ENCODE measurements at places on chromosomes 2 and 18. TPM values are rescaled to one million over a fixed set of nuclear protein-coding genes. Genes with fewer than 3 reads are reported as not detected.

Gene DNER
- 3.7 TPM for total RNA-seq

Gene PROM2
- 11.8 TPM for total RNA-seq

Gene MC2R
- not detected for total RNA-seq

Gene CXCR4
- 1.3 TPM for total RNA-seq

Gene SSB
- 202 TPM for total RNA-seq

Gene ANKRD30B
- not detected for total RNA-seq

Gene ASB18
- not detected for total RNA-seq

Gene MDH1B
- total RNA-seq = 1.6 TPM
